ENCODE measurements at places on chromosomes 2 and 18.

DNA sequence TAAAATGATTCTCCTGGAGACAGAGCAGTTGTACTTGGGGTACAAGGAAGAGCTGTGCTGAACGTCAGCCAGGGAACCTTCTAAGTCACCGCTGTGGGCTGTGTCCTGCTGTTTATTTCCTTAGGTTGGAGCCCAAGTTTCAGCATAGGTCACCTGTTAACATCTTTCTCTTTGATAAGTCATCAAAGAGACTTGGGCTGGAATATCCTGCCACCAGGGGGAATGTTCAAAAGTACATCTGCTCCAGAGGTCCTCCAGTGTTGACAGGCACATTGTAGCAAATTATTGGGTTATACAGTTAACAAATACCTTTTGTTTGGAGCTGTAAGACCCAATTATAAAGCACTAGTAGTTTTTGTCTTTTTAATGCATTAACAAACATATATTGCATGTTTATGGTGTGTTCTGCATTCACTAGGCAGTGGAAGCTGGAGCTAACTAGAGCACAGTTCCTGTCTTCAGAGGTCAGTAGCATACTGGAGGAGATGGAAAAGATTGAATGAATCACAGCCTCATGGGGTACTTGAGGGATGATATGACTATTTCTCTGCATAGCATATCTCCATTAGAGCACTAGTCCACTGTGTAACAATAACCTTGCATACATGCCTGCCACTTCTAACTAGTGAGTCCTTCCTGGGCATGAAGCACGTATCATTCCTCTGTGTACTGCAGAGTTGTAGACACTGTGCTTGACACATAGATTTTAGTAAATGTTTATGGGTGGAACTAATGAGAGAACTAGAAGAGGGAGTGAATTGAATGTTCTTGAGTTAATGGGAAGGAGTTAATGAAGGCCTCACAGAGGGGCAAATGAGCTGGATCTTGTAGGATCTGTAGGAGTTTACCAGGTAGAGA, 182.1 kb downstream of the AGAP1 start:
- DNase-seq, result no peak

GRCh38 chr2:200584639-200585038, 1.2 kb upstream of the AOX1 start:
- DNase-seq, result no peak

DNA sequence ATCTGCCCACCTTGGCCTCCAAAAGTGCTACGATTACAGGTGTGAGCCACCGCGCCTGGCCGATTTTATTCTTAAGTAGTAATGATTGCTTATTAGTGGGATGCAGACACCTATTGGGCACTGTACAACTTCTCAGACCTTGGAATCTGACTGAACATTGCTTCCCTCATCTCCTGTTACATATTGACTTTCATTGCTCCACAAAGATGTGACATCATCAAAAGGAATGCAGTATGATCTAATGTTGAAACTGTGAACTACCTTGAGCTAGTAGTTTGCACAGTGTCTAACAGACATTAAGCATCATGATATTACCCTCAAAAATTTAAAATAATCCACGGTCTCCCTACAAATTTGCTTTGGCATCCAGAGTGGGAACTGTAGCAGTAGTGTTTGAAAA, 109.8 kb upstream of the SIX2 start:
- DNase-seq, result no peak

DNA sequence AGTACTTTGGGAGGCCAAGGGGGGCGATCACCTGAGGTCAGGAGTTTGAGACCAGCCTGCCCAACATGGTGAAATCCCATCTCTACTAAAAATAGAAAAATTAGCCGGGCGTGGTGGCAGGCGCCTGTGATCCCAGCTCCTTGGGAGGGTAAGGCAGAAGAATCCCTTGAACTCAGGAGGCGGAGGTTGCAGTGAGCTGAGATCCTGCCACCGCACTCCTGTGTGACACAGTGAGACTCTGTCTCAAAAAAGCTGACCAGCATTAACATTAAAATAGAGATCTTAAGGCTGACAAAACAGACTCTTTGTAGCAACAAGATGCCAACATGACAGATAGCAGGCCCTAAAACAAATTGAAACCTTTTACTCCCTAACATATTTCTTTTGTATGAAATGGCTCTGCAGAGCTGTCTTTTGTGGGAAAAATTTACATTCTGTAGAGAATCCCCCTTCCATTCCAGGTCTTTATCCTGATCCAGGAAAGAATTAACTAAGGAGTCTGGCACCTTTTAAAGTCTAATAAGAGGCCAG, 213.9 kb downstream of the RAB3GAP1 start:
- no peak for DNase-seq

GRCh38 chr2:205022841-205023240, 477.6 kb downstream of the PARD3B start:
- DNase-seq, result no peak

Data from thoracic aorta (tissue), 2 donors.